HTR-8/SVneo (cell line): ENCODE measurements at places on chromosomes 5 and 9.

GRCh38 chr5:33925278-33925677 lies 10.9 kb upstream of the RXFP3 start:
- no peak for DNase-seq

DNA sequence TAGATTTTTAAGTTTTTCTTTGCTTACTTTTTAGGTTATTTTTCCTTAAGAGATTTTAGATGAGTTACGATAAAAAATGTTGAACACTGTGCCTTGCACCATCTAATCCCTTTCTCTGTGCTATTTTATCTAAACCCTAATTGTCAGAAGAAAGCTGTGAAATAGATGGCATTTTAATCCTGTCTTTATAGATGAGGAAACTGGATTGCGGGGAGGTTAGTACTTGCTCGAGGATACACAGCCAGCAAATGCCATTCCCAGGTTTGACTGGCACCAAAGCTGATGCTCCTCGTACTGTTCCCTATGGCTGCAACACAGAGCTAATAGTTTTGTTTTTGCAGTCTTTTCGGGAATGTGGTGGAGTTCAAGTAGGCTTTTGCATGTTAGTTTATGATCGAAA lies 82.7 kb downstream of the ZSWIM6 start:
- no peak for DNase-seq

DNA sequence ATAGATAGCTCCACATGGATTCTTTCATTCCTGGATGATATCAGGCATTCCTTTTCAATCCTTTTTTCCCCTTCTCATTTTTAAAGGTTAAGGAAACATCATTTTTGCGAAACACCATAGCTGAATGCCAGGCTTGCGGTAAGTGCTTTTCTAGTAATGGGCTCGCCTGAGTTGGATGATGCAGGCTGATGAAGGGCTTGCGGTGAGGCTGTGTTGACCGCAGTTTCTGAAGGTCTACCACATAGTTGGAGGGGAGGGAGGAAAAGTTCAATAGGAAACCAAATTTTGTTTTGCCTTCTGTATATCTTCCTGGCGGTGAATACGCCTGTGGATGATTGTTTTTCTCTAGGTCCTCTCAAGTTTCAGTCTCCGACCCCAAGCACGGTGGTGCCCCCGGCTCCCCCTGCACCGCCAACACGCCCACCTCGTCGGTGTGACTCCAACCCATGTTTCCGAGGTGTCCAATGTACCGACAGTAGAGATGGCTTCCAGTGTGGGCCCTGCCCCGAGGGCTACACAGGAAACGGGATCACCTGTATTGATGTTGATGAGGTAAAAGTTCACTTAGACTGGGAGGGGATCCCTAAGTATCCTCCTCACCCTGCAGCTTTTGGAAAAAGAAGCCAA lies 24.3 kb downstream of the THBS4 start:
- no peak for DNase-seq

- DNase-seq: peak; percentile 36
Measured at GRCh38 chr9:136944212-136944518, 373 bp downstream of the FBXW5 start.

DNA sequence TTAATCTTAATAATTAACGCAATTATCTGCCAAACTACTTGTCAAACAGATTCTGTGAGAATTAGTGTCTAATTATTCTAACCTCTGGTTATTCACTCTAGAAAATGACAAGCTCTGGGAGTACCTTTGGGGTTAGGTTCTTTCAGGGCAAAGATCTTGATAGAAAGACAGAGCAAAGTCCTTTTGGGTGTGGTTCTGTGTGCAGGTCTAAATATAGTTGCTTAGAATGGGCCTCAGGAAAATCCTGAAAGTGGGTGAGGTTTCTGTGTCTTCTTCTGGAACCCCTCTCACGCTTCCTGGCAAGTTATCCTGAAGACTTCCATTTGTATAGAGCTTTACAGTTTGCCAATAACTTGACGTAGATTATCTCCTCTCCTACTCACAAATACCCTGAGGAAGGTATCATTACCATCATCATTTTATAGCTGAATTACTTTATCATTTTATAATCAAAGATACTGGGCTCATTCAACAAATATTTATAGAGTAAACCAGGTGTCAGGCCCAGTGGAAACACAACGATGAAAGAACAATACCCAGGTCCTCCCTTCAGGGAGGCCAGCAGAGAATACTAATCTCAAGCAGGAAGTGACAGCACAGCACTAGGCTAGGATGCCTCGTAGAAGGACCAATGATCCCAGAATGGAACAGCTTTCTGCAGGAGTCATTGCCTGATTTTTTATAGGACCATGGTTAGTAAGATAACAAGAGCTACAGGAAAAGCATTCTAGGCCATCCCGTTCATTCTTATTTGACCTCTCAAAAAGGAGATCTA lies 27.6 kb upstream of the LHFPL2 start:
- no peak for DNase-seq

GRCh38 chr5:106314221-106314824 lies 1356.4 kb downstream of the EFNA5 start:
- no peak for DNase-seq

DNA sequence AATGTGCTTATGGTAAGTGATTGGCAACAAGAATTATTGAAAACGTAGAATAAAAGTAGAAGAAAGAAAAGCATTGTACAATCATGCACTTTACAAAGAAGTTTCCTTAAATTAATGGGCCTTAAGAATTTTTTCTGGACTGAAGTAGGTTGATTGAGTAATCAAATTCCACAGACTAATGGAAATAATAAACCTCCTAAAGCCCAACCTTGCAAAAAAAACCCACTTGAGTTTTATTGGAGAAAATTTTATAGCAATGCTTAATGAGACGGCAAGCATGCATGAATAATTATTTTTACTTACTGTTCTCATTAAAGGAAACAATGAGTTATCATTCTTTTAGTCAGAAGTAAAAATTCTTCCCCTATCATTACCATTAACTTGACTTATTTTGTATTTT lies 676.1 kb upstream of the C9orf72 start:
- DNase-seq: no peak

GRCh38 chr5:154570572-154571324 lies 92.7 kb upstream of the HAND1 start:
- DNase-seq: no peak

DNA sequence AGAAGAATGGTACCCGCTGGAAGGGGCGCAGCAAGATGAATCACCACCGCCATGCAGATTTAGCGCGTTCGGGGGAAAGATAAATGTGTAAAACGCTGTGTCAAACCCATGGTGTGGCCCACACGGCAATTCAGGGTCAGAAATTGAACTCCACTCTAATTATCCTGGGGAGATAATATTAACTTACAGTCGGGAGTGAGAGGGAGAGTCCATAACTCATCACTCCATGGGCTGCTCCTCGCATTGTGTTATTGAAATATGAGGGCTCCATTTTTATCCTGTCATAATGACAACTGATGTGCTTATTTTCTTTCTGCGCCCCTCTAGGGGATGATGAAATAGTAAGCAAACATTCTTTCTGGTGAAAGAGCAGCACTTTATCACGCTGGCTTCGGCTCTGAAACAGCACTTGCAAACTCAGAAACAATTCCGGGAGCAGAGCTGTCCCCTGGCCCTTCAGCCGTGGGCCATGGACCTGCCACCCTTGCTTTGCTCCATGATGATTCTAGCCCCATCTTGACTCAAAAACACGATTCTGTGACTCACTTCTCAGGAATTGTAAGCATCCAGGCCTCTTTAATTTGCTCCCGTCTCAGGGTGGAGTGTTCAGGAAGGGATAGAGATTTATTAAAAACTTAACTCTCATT lies 431.6 kb downstream of the IRX1 start:
- DNase-seq: no peak

GRCh38 chr5:133147815-133148567 lies 96.2 kb downstream of the HSPA4 start:
- no peak for DNase-seq

DNA sequence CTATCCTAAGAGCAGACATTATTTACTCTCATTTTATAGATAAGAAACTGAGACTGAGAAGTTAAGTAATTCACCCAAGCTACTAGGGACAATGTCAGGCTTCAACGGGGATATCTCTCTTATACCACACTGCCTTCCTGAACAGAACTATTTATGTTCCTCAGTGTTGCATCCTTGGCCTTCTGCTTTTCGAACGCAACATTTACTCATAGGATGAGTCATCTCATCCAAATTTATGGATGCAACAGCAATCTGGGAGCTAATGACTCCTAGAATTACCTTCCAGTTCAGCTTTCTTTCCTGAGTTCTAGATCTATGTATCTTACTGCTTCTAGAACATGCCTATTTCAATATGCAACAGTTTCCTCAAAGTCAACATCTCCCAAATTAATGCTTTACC lies 103.6 kb upstream of the PAM start:
- no peak for DNase-seq

DNA sequence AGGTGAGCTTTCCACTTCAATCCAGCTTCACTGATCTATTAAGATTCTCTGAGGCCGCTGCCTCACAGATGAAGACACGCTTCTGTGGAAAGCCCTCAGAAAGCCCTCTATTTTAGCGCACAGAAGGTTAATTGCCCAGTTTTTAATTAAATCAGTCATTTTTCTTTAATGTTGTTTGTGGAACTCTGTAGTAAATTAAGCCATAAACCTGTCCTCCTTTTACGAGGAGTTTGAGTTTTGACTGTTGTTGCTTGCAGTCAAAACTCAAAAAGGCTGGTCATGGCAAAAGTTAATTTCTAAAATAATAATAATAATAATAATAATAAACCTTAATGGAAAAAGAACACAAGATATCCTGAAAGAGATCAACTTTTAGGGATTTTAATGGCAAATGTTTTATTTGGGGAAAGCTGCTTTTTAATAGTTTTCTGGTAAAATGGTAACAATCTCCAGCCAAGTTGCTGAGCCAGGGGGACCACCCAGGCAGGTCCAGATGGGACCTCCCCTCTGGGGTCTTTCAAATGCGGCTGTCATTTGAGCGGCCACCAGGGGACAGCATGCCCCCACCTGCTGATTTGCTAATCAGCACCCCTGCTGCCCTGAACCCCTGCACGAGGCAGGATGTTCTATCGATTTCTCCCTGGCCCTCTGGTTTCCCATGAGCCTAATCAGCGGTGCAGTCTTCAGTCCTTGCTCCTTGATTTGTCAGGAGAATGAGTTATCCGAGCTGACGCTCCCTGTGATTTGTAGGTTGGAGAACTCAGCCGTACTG lies 247.2 kb downstream of the FSTL4 start:
- no peak for DNase-seq

DNA sequence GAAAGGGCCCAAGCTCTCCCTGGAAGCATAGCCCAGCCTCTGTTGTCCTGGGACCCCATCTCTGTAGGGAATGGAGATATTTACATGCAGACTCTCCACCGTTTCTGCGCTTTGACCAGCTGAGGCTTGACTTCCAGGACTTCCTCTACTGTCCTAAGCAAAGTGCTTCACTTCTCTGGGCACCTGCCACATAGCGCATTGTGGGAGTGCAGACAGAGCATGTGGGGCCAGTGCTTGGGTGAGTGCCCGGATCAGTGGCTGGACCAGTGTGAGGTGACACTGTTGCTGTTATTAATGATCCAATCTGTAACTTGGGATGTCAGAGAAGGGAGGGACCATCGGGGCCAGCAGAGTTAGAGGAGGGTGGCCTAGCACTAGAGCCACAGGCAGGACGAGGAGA lies 10.5 kb downstream of the CXCL14 start:
- DNase-seq: no peak

DNA sequence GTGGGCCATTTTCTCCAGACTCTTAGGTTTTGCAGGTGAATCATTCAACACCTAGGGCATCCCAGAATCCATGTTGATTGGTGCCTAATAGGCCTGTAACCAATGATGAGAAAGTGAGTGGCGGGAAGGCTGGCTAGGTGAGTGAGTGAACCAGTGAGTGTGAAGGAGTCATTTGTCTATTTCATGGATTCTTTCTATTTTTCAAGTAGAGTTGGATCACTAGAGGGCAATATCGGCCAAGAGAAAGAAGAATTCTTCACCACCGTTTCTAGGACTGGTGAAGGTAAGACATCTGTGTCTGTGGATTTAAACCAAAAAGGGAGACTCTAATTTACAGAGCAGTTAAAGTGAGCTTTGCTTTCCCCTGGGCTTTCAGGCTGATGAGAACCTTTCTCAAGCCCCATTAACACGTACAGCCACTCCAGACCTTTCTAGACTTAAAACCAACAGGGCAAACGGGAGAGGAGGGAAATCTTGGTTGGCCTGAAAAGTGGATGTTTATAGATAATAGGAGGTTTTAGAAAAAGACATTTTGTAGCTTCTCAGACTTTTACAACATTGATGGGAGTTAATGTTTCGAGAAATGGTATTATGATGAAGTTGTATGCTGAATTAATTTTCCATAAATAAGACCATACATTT lies 114.3 kb upstream of the IL12B start:
- DNase-seq: peak; percentile 58

GRCh38 chr5:168770036-168770498 lies 190.9 kb upstream of the PANK3 start:
- no peak for DNase-seq

- DNase-seq: no peak
Measured at GRCh38 chr5:140628711-140629110, 4.3 kb downstream of the CD14 start.

DNA sequence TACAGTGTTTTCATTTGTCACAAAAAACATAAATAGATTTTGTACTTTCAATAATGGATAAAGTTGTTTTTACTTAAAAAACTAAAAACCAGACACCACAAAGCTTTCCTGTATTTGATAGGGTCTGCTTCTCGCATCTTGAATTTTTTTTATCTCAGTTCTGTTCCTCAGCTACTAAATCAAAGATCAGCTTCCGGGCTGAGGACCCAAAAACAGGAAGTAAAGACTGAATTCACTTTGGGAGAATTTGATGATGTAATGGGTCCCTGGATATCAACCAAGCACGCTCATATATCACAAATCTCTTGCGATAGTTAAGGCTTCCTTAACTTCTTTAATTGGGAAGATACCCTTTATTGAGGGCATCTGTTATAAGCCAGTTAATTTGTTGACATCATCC lies 24.1 kb downstream of the ITK start:
- no peak for DNase-seq

GRCh38 chr9:81890104-81890503 lies 38.1 kb upstream of the SPATA31D4 start:
- DNase-seq: no peak

DNA sequence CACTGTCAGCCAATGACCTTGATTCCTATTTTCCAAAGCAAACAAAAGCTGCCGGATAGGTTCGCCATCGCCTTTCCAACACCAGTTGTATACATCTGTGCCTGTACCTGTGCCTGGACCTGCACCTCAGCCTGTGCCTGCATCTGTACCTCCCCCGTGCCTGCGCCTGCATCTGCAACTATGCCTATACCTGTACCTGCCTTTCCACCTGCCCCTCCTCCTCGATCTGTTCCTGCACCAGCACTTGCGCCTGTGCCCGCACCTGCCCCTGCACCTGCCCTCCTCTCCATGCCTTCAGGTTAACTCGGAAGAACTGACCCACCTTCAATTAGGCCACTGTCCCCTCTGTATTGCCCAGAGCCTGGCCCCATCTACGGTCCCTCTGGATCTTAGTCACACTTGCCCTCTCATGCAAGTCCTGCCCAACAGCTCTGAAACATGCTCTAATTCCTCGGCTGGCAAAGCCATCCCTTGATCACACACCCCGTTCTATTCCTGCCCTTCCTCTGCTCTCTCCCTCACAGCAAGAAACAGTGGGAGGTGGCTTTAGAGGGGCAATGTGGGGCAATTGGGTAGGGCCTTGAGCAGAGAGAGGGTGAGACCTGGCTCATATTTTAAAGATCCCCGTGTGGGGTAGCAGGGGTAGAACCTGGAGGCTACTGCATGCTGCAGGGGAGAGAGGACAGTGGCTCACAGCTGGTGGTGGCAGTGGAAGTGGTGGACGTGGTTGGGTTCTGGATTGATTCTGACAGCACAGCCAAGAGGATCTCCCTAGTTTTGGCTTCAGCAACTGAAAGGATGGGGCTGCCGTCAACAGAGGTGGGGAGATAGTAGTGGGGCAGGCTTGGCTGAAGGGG lies 59.6 kb upstream of the PHYKPL start:
- DNase-seq: no peak
